ENCODE measurements at places on chromosomes 4 and X.

DNA sequence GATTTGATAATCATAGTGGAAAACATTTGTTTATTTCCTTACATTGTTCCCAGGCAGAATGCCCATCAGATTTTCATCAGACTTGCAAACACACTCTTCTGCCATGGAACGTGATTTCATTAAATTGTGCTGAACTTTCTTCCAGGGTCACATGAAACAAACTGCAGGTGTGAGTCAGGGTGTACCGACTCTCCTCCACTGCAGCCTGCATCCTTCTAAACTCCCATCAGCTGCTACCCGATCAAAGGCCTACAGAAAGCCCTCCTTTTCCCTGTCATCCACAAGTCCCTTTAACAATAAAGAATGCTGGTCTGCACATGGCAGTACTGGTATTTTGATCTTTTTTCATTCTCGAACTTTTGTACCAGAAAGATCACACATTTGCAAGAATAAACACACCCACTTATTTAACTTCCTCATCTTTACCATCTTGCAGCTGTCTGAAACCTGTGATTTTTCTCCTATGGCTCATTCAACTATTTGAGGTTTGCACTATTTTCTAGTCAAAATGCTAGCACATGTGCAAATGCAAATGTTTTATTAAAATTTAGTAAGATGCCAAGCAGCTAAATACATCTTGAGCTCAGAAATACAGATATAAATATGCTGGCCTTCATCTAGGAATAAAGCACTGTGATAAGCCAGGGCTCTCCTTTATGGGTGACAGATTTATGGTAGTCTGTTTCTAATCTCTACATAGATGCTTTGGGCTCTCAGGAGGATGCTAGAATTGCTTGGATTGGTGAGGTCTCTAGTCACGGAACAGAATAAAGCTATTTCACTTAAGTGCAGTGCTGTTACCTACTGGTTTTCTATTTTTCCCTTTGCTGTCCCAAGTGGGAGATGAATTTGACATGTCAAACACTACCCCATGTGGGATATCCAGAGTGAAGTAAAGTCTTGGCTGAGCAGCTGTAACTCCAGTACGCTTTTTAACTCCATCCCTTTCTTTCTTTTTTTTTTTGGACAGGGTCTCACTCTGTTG, 25.8 kb upstream of the ARHGAP24 start:
- DNase-seq: no peak

DNA sequence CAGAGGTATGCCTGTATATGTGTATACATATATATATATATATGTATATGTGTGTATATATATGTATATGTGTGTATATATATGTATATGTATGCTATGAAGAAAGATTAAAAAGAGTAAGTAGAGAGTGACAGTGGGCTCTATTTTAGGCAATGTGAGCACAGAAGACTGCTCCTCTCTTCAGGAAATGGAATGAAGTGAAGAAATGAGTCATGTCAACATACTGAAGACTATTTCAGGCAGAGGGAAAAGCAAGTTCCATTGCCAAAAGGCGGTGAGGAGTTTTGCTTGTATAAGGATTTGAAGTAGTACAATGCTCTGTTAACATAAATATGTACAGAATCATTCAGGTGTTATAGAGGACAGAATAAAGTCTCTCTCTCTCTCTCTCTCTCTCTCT, 773.2 kb upstream of the FTHL17 start:
- no peak for DNase-seq

DNA sequence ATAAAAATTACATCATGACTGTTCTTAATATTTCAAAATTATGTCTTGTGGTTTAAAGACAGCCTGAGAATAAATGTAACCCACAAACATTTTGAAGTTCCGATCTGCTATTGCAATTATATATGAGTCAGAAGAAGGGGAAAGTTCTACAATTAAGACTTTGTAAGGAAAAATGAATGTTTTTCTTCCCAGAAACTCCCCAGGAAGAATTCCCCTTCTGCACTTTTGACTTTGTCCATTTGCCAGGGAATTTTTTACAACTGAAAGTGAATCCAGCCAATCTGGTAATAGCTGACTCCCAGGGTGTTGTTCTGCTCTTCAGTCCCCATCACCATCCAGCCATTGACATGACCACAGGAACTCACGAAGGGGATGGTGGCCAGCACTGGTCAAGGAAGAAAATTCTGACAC, 61.6 kb upstream of the NOCT start:
- no peak for DNase-seq

GRCh38 chrX:44282753-44283152, 60.7 kb downstream of the EFHC2 start:
- no peak for DNase-seq

- DNase-seq: no peak
Observed at GRCh38 chr4:146381263-146381872, 140.4 kb downstream of the SLC10A7 start.

GRCh38 chr4:180962268-180962667, 1280.9 kb upstream of the TENM3 start:
- no peak for DNase-seq

DNA sequence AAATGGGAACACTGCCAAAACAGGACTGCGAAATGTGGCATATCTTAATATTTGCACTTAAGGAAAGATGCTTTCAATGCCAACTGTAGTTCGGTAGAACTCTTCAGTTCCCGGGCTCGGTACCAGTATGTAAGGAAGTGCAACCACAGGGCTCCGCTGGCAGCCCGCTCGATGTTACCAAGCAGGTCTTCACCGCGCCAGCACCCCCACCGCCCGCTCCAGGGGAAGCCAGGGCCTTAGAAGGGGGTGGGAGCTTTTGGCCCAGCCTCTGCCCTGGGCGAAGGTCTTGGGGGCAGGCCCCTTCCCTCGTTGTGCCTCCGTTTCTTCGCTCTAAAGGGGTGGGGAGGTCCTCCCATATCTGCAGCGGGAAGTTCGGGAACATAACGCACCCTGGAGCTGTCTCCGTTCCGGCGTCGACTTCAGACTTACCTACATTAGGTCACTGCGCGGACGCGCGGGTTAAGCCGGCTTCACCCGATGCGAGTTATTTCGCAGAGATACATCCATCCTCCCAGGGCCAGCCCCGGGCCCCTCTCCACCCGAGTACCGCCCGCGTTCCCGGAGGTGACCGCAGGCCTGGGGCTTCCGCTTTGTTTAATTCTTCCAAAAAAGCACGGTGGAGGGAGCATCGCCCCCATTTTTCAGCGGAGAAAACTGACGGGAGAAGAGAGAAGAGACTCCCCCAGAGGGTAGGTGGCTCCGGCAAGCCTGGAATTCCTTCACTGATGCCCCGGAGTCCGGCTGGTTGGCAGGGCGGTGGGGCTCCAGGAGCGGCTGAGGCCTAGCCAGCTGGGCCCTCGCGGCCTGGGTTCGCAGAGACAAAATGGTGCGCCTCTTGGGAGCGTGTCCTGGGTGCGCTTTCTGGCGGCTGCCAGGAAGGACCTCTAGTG, 1.0 kb upstream of the HMX1 start:
- no peak for DNase-seq

DNA sequence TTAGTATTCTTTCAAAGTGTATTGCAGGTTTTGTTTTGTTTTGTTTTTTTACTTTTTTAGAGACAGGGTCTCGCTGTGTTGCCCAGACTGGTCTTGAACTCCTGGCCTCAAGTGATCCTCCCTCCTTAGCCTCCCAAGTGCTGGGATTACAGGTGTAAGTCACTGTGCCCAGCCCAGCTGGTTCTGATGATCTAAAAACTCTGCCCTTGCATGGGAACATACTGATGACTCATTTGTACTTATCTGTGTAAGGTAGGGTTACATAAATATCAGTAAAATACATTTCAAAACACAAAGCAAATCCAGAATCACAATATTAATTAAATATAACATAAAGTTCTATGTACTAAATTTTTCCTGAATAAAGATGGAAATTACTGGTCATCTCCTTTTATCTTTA, 7.4 kb upstream of the SLC9B1 start:
- DNase-seq: no peak
